ENCODE measurements at places on chromosomes 2 and 18. TPM values are rescaled to one million over a fixed set of nuclear protein-coding genes. Genes with fewer than 3 reads are reported as not detected.
A peak's percentile ranks its signal among the peaks of the same experiment; 100 is the strongest.

GRCh38 chr2:45031028-45031427 is 21.8 kb upstream of the SIX2 start:
- DNase-seq = no peak

DNA sequence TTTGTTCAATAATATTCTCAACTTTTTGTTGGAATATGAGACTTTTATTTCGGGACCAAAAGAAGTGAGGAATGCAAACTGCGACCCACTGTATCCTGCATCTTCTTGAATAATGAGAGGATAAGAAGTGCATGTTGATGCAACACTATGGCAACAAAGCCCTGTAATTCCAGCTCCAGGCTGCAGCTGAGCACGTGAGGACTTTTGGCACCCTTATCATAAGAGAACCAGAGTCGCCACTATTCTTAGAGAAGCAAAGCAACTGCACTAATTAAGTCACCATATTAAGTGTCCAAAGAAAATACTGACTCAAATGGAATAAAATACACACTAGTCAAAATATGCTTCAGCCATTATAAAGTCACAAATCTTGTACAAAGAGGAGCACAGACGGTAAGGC is 65.8 kb downstream of the FAM210A start:
- DNase-seq = no peak

DNA sequence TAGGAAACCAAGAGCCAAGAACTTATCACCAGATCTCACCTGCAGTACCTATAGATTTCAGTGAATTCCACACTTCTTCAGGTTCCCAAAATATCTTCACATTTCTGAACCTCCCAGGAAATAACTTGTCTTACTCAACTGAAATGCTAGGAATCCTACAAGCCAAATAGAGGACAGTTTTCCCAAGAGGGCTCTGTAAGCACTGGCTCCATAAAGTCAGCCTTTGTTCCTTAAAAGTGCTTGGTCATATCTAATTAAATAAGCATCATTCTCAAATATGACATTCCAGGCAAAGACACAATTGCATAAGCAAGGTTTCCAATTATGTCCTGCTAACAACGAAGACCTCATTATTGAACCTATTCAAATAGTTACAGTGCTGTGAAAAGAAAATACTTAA is 154.6 kb upstream of the MGAT5 start:
- no peak for DNase-seq

The CTLA4 gene
- not detected for total RNA-seq

- DNase-seq = no peak
Measured at GRCh38 chr2:80053522-80054345, 250.8 kb downstream of the LRRTM1 start.

GRCh38 chr2:206031162-206031784 is 54.7 kb downstream of the INO80D start:
- peak; percentile 63 for DNase-seq

- no peak for DNase-seq
Measured at GRCh38 chr2:88010136-88010535, 6.2 kb downstream of the RNU2-63P start.

The ARHGAP28 gene
- 0.29 TPM for total RNA-seq

- DNase-seq = no peak
Measured at GRCh38 chr2:7026742-7027141, 109.5 kb downstream of the RNF144A start.

GRCh38 chr18:44857744-44858491 is 177.2 kb downstream of the SETBP1 start:
- DNase-seq = no peak

The LIMS2 gene
- 3.3 TPM for total RNA-seq

The MRPS5 gene
- 58.7 TPM for total RNA-seq

GRCh38 chr2:204775766-204776165 is 230.5 kb downstream of the PARD3B start:
- DNase-seq = no peak

GRCh38 chr18:57150828-57151227 is 3.9 kb downstream of the BOD1L2 start:
- no peak for DNase-seq

GRCh38 chr2:226327830-226328229 is 471.8 kb downstream of the IRS1 start:
- peak; percentile 8 for DNase-seq

The MAPRE2 gene
- total RNA-seq = 24.3 TPM

DNA sequence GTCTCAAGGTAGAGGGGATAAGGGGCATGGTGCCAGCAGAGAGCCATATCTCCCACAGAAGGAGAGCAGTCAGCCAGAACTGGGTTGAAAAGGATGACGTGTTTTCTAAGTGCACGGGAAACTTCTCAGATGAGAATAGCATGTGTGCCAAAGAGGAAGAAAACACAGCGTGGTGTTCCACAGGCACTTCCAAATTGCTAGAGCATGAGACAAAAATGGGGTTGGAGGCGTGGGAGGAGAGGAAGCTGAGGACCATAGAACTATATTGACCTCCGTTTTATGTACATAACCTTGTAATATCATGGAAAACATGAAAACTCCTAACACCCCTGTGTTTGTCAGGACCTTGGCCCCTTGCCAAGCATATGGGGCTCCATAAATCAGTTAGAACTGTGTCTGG is 682.7 kb upstream of the RAB6C start:
- DNase-seq = no peak

- no peak for DNase-seq
Measured at GRCh38 chr2:165895974-165896373, 57.6 kb downstream of the TTC21B start.

GRCh38 chr2:25608718-25609117 is 64.7 kb downstream of the DTNB start:
- no peak for DNase-seq

DNA sequence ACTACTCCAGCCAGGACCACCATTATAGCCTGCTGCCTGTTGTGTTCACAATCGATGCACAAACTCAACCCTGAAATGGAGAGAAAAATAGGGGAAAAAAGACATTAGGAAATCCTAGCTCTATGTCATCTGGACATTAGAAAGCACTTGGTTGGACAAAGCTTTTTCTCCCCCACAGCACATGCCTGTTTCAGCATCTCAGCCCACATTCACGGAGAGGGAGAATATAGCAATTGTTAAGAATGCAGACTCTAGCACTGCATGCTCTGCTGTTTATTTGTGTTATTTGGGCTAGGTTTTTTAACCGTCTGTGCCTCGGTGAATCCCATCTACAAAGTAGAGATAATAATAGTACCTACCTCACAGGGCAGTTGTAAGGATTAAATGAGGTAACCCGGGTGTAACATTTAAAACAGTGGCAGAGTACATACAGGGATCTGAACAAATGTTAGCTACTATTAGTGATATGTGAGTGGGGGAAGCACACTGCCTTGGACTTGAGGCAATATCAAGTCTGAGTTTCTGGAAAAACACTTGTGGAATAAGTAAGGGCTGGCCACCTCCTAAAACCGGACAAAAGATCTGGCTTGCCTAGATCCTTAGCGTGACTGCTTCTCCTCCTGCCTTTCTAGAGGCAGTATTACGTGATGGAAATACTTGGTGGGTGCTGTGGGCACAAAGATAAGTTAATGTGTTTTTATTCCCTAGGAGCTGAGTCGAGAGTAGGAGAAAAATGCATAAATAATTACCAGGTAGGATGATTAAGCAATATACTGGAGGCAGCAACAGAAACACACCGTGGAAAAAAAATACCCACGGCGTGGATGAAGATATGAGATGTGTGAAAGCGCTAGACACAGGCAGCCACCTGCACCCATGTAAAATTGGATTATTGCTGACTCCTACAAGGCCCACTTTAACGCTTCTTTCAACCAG is 1.0 kb upstream of the PPP1CB start:
- DNase-seq = peak; percentile 62

DNA sequence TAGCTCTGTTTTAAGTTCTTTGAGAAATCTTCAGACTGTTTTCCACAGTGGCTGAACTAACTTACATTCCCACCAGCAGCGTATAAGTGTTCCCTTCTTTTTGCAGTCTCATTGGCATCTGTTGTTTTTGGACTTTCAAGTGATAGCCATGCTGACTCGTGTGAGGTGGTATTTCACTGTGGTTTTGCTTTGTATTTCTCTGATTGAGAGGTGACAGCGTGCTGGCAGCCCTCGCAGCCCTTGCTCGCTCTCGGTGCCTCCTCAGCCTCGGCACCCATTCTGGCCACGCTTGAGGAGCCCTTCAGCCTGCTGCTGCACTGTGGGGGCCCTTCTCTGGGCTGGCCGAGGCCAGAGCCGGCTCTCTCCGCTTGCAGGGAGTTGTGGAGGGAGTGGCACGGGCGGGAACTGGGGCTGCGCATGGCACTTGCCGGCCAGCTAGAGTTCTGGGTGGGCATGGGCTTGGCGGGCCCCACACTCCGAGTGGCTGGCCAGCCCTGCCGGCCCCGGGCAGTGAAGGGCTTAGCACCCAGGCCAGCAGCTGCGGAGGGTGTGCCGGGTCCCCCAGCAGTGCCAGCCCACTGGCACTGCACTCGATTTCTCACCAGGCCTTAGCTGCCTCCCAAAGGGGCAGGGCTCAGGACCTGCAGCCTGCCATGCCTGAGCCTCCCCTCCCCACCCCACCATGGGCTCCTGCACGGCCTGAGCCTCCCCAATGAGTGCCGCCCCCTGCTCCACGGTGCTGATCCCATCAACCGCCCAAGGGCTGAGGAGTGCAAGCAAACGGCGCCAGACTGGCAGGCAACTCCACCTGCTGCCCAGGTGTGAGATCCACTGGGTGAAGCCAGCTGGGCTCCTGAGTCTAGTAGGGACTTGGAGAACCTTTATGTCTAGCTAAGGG is 151.8 kb downstream of the IRS1 start:
- DNase-seq = no peak

DNA sequence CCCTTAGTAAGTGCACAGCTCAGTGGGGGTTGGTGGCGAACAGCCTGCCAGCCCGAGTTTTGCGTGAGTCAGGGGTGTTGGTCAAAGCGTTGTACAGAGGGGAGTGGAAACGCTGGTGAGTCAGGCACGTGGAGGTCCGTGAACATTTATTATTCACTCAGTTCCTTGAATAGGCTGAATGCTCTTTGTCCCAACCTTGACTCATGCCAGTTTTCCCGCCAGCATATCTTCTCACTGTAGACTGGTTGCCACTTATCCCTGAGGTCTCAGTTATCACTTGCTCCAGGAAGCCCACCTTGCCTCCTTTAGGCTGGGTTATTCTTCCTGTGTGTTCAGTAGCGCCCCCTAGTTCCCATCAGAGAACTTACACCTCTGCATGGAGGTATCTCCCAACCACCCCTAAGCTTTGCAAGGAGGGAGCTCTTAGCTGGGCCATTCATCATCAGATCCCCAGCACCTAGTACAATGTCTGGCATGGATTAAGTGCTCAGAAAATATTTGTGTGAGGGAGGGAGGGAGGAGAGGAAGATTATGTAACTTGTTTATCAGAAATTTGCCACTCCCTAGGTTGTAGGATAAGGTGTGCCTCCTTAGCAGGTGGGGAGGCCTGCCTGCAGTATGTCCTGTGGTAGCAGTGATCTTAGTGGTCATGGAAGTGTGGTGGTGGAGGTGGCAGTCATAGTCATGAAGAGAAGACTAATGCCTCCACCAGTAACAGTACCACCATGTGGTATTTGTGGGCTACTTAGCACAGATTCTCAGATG is 72.1 kb downstream of the CABLES1 start:
- no peak for DNase-seq

The FAM98A gene
- 96.5 TPM for total RNA-seq

The ASB3 gene
- 35.1 TPM for total RNA-seq

DNA sequence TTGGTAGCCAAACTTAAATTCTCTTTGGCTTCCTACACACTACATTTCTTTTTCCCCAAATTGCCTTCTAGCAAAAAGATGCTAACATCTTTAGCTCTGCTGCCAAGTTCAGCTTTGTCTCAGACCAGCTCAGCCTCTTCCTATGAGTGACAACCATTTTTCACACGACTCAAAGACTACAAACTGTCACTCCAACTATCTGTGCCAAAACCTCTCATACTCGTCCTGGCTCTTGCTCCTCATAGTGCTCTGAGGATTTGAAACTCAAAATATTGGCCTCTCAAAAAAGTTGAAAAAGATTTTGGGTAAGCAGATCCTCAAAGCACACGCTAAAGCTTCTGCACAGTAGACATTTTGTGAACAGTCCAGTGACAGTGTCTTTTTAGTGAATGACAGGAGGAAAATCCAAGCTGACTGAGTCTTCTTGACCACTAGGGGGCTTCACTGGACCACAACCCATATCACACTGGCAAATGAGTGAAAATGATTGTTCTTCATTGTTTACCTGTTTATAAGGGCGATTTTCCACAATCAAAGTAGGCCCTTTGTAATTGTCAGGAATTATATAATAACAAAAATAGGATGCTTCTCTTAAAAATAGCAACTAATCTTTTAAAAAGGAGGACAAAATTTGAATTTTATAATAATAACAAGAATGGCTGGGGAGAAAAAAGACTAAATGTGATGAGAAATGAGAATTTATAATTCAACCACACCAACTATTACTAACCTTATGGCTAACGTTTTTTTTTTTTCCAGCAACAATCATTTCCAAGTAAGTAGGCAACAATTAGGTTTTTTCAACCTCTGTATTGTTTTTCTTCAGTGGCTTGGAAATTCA is 85.5 kb upstream of the PGAP1 start:
- DNase-seq = peak; percentile 62

GRCh38 chr2:176555112-176555511 is 285.9 kb downstream of the MTX2 start:
- DNase-seq = no peak

The TRABD2A gene
- total RNA-seq = 5.3 TPM

GRCh38 chr2:79702905-79703304 is 190.1 kb downstream of the CTNNA2 start:
- no peak for DNase-seq

DNA sequence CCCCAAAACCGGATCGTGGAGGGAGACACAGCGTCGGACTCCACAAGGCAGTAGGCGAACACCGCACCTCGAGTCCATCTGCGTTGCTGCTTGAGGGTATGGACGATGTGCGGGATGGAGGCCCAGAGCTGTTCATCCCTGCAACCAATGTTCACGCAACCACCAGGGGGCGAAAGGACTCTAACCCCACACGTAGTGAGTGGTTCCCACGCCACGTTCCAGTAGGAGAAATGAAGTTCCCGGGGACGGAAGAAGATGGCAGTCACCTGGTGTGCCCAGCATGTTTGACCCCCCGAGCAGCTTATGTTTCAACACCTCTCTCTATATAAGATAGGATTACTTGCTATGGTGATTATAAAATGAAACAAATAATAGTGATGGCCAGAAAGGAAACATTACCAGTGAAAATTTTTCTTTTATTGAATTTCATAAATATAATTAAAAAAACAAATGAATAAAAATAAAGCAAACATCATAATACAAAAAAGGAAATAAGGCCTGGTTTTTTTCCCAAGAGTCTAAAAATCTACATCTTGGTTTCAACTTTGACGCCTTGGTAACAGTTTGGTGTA is 184.3 kb downstream of the SH3BP4 start:
- DNase-seq = peak; percentile 82

The SMYD1 gene
- not detected for total RNA-seq

The REG3A gene
- total RNA-seq = not detected

GRCh38 chr2:126863336-126864015 is 35.2 kb upstream of the TEX51 start:
- DNase-seq = no peak

DNA sequence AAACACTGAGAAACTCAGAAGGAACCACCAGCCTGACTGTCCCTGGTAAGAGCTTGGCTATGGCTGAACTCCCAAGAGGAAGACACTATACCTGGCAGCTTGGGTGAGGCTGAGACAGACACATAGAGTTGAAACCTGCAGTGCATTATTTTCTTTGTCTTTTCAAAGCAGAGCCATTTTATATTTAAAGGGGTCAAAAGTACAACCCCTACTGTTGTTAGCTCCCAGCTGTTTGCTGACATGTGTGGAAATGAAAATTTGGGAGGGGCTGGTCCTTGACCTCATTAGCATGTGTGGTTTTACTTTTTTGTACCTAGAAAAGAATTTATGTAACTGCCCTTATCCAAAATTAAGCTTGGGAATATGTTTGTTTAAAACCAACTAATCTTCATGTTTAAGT is 309.0 kb downstream of the RPRM start:
- no peak for DNase-seq
